ENCODE measurements at places on chromosomes 11 and 22.
A peak's percentile ranks its signal among the peaks of the same experiment; 100 is the strongest.

DNA sequence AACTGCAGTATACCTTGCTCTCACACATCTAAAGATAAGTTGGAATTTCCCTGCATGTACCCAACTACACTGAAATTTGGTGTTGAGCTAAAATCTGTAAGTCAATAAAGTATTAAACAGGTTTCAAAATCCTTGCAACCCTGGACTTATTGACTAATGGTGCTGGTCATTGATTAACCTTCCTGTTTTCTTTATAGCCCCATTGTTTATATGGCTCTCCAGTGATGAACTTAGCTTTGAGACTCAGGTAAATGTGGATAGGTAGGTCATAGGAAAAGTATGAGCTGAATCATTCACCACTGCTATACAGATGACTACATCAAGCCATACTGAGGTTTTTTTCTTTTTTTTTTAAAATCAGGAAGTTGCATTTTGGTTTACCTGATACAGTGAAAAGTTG is 132.7 kb downstream of the FAT3 start:
- DNase-seq, result no peak

GRCh38 chr22:30402028-30402765 is 5.4 kb downstream of the SEC14L2 start:
- DNase-seq, result no peak

- DNase-seq, result no peak
Observed at GRCh38 chr11:15629690-15630321, 515.1 kb downstream of the INSC start.

DNA sequence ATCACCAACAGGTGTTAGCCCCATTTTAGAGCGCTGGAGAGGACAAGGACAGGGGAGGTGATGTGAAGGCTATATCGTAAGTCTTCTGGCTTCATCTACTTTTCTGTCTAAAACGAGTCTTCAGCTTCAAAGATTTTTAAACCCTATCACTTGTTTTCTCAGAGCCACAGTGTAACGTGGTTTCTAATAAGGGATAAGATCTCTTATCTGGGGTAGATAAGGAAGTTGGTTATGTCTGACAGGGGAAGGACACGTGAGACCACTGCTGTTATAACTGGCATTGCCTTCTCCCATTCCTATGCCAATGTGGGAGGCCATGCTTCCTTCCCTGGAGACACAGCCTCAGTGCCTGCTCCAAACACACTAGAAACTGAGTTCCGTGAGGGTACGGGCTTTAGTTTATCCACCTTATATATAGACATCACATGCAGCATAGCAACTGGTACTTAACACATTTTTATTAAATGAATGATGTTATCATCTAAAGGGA is 39.3 kb downstream of the LARGE2 start:
- DNase-seq, result no peak

GRCh38 chr11:35723913-35724312 is 61.3 kb downstream of the TRIM44 start:
- no peak for DNase-seq

GRCh38 chr22:48871176-48871840 is 956.4 kb downstream of the BRD1 start:
- DNase-seq, result no peak

- peak; percentile 10 for DNase-seq
Observed at GRCh38 chr11:106939157-106939556, 79.1 kb downstream of the GUCY1A2 start.

DNA sequence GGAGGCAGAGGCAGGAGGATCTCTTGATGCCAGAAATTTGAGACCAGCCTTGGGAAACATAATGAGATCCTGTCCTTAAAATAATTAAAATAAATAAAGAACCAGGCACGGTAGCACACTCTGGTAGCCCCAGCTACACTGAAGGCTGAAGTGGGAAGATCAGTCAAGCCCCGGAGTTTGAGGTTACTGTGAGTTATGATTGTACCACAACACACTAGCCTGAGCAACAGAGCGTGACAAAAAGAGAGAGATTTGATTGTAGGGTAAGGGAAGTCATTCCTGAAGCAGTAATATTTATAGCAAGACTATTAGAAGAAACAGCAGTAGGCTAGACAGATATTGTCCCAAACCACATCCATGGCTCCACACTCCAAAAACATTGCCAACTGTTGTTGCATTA is 1408.4 kb upstream of the TENM4 start:
- no peak for DNase-seq

- DNase-seq, result no peak
Observed at GRCh38 chr11:13318498-13319295, 41.1 kb downstream of the BMAL1 start.

- DNase-seq, result no peak
Observed at GRCh38 chr22:38735126-38735464, 20.7 kb downstream of the SUN2 start.

DNA sequence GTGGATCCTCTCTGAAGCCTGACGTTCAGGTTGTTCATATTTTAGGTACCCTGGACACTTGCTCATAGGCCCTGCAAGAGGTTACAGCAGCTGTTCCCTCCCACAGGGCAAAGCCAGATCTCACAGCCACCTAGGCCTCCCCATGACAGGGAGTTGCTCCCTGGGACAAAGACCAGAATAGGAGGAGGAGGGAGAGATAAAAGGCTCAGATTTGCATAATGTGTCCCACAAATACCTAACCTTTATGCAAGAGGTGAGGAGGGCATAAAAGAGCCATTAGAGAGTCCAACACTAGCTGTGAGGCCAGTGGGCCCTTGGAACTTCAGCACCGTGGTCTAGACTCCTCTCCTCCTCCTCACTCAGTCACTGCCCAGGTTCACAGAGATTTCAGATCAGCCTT is 33.8 kb downstream of the ZNF280B start:
- no peak for DNase-seq

GRCh38 chr22:33577862-33578411 is 342.3 kb downstream of the LARGE1 start:
- DNase-seq, result no peak

- no peak for DNase-seq
Observed at GRCh38 chr11:102138223-102138622, 28.0 kb downstream of the YAP1 start.

GRCh38 chr11:80096736-80097135 is 655.9 kb upstream of the TENM4 start:
- DNase-seq, result no peak

DNA sequence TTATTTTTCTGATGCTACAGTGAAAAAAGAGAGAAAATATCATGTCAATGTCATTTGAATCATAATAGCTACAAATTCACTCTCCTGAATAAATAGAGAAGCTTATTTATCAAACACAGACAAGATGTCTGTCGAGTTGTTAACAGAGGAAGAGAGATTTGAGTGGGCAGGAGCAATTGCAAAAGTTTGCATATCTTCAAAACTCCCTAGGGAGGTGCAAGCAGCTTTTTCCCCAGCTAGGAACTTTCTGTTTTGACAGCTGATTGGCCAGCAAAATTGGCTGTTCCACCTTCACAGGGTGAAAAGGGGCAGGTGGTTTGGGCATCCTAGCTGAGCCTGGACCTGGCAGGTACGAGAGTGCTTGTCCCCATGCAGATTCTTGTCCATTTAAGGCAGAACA is 98.2 kb downstream of the NTM start:
- DNase-seq, result no peak

DNA sequence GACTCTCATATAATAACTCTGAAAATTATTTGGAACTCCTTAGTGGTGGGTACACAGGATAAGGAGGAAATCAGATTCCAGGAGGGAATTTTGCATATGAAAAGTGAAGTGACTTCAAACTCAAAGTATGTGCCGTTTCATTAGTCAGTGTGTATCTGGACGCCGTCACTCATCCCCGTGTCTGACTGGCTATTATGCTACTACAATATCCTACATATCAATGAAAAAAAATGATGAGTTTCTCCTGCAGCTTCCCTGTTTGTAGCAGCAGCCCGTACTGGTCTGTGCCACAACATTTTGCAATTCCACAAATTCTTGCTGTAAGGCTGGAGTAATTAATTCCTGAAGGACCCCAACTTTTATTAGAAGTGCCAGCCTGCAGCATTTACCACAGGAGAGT is 16.5 kb downstream of the WT1 start:
- no peak for DNase-seq

DNA sequence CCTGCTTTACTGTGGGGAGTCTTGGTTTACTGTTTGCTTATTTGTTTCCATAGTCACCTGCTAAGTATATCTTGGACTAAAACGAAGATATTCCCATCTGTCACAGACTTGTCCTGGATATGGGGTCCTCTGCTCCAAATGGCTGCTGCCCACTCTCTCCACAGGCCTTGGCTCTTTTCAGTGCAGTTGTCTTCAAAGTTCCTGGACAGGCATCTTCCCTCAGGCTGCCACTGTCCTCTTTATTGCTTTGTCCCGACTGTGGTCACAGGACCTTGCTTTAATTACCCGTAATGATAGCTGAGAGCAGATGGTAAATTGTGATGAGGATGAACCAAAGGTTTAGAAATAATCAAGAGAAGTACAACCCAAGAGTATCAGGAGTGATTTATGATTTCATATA is 713.9 kb upstream of the CCDC179 start:
- no peak for DNase-seq

DNA sequence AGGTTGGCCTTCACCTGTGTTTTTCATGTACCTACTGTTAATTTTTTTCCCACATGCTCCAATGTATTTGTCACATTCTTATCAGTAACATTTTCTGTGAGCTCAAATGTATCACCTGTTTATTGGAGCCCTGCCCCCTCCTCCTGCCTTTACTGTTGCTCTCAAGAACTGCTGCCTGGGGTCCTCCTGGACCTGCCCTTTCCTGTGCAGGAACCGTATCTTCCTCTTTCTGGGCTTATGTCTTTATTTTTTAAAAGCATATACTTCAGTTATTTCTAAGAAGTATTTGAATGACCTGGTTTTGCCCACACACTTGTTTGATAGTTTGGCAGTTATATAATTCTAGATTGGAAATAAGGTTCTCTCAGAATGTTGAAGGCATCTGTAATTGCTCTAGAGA is 5.9 kb downstream of the FAM118B start:
- no peak for DNase-seq

GRCh38 chr11:46917109-46917761 is 1.1 kb downstream of the LRP4 start:
- DNase-seq, result no peak

GRCh38 chr22:33209930-33210784 is 152.0 kb upstream of the SYN3 start:
- no peak for DNase-seq

- DNase-seq, result no peak
Observed at GRCh38 chr22:20279662-20280134, 11.6 kb upstream of the RTN4R start.

DNA sequence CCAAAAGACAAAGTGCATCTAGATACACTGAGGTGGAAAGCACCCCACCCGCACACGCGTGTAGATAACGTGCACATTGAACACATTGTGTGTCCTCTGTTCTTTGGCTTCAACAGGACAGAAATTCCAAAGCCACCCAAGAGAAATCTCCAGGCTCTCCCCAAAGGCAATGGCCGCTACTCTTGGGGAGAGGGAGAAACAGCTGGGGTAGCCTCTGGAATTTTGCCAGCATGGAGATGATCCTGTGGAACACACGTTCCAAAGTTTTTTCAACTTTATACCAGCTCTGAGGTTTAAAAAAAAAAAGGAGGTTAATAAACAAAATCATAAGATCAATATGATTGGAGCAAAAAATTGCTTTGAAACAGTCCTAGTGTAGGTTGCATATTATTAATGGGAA is 63.0 kb upstream of the CD82 start:
- no peak for DNase-seq

GRCh38 chr11:14905104-14906033 is 13.3 kb upstream of the CYP2R1 start:
- DNase-seq, result no peak

DNA sequence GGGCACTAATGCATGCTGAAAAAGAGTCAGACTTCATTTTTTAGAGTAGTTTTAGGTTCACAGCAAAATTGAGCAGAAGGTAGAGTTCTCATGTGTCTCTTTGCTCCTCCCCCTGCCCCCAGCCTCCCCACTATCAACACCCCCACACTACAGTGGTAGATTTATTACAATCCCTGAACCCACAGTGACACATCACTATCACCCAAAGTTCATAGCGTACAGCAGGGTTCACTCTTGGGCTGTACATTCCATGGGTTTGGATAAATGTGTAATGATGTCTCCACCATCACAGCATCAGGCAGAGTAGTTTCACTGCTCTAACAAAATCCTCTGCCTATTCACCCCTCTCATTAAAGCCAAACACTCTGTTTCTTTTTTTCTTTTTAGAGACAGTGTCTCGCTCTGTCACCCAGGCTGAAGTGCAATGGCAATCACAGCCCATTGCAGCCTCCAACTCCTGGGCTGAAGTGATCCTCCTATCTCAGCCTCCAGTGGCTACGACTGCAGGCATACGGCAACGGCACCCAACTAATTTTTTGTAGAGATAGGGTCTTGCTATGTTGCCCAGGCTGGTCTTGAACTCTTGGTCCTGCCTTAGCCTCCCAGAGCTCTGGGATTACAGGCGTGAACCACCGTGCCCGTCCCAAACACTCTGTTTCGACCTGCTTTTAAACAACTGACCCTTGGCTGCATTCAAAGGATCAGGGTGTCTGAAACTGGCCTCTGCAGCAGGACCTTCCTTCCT is 4.1 kb downstream of the BEST1 start:
- DNase-seq, result no peak

DNA sequence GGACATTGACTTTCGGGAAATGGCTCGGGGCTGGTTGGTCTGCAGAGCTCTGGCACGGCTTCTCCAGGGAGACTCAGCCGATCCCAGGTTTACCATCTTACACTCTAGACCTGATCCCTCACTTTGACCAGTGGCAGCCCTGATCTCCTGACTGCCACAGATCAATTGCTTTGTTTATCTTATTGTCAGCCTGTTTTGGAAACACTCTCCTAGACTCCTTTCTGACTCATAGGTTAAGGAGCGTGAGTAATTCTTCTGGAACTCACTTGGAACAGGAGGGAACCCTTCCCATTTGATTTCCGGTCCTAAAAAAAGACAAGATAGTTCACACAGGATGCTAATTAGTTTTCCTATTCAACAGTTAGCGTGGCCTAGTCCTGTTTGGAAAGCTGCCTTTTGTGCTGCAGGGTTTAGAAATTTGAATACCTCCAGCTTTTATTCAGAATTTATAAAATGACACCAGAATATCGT is 16.0 kb upstream of the BMAL1 start:
- no peak for DNase-seq

- no peak for DNase-seq
Observed at GRCh38 chr11:82873919-82874333, 26.3 kb downstream of the PRCP start.

DNA sequence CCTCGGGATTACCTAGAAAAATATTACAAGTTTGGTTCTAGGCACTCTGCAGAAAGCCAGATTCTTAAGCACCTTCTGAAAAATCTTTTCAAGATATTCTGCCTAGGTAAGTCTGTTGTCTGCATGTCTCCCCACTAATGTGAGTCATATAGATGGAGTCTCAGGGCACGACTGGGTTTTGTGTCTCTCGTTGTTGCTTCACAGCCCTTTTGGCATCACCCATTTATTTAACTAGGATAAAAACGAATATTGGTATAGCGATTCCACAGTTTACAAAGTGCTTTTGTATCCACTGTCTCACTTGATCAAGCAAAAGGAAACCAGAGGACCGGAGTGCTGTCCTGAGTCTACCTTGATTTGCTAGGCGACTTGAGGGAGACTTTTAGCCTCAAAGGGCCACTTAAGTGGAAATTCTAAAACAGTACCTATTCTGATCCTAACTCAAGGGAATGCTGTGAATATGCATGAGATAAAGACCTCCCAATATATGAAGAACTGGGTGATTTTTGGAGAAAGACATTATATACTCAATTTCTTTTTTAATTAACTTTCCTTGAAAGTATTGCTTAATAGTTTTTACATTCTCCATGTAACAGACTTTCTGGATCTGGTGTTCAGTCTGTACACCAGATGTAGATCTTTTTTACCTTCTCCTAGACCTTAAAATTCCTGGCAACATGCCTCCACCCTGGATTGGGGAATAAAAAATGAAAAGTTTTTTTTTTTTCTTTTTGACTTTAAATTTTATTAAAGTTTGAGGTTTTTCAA is 590 bp downstream of the NNMT start:
- no peak for DNase-seq

All from NCI-H187 treated with DMSO at 0.1 percent for 48 hours (cell line).